ENCODE measurements at places on chromosomes 1 and 21.

DNA sequence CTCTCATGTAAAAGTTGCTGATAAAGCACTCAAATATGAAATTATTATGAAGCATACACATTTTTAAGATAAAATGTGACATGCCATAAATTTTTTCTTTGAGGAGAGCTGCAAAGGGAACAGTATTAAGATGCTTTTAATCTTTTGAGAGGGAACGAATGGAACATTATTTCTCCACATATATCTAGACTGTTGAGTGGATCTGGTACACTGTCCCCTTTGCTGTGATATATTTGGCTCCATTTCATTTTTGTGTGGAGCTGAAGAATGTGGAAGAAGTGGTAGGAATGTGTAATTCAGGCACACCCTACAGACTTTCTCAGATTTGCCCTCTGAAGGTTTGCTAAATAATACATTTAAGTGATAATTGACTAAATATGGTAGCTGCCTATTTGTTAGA, 31.7 kb downstream of the PGM1 start:
- DNase-seq: no peak

GRCh38 chr1:18819986-18820790, 39.3 kb downstream of the TAS1R2 start:
- no peak for DNase-seq

DNA sequence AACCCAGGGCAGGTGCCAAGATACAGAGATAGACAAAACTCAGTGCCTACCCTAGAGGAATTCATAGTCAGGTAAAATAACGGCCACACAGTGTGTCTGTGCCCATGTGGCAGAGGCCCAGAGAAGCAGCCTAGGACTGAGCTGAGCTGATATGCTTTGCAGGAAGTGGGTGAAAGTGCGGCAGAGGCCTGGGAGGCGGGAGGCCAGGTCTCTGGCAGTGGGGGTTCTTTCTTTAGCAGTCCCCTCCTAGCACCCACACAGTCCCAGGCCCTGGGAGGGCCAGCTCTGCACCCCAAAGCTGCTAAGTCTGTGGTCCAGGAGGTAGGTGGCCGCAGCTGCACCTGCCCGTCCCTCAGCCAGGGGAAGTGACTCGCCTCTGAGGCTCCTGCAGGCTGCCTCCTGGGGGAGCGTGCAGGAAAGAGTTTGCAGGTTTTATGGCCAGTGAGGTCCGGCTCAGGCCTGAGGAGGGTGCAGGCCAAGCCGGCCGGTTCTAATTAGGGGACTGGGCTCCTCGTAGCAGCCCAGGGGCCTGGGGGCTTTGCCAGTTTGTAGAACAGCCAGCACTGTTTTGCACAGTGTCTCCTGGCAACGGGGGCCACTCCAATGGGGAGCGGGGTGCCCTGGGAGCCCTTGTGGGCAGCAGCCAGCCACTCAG, 107.9 kb downstream of the SPSB1 start:
- DNase-seq: peak; percentile 57

GRCh38 chr1:14627608-14628489, 29.4 kb downstream of the KAZN start:
- no peak for DNase-seq

GRCh38 chr21:42459082-42459460, 37.0 kb downstream of the RSPH1 start:
- no peak for DNase-seq

DNA sequence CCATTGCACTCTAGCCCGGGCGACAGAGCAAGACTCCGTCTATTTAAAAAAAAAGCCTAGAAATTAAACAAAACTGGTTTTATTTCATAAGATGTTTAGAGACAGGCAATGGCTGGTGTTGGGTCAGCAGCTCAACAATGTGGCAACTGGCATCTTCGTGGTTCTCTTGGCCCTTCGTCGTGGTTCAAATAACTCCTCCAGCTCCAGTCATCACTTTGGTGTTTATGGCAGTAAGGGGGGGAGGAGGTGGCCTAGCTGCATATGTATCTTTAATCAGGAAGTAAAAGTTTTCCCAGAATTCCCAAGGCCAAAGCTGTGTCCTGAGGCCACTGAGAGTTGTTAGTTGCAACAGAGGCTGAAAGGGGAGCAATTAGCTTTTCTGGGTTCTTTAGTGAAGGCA, 13.0 kb upstream of the LTN1 start:
- DNase-seq: no peak

GRCh38 chr1:231180034-231180433, 18.2 kb downstream of the TRIM67 start:
- no peak for DNase-seq

DNA sequence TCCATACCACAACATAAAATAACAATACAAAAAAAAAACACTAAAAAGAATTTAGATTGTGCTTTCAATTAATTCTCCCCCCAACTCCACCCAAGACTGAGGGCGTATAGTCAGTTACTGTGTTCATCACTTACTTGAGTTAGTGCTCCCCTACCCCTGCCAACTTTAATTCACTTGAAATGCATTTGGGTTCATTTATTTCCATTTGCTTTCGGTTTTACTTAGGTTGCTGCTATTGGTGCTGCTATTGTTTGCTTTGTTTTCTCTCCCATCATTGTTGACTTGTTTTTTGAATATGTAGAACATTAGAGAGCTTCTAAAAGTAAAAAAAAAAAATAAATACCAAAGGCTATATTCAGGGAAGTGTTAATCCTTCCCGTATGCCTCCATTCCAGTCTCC, 10.7 kb upstream of the CYYR1 start:
- DNase-seq: no peak

DNA sequence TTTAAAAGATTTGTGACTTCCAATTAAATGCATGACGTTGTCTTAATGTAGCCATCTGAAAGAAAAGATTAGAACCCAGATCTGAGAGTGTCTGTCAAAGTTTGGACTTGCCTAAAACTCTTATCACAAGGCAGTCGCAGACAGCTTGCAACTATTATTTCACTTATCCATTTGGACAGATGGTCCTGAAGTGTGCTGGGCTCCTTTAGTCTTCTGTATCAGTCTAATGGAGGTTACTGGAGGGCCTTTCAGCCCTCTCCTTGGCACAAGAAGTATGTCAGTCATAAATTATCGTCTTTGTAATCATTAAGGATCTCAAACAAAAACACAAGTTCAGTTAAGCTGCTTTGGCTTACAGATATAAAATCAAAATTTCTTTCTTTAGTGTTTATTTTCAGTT, 15.5 kb downstream of the PROX1 start:
- no peak for DNase-seq

- DNase-seq: no peak
Measured at GRCh38 chr21:35921471-35921870, 138.9 kb downstream of the SETD4 start.

DNA sequence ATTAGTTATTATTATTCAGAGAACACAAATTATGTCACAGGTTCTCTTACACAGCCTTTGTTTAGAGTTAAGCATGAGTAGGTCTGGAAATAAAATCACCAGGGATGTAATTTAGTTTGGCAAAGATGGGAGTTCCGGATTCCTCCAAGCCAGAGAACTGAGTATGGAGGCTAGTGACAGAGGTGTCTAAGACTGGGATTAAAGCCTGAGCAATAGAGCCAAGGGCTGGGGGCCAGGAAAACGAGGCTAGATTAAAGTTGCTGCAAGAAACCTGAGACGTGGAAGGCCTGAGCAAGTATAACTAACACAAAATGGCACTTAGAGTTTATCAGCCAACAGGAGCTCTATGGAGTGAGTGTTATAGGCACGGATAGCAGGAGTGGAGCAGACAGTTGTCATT, 381.6 kb downstream of the SRGAP2C start:
- DNase-seq: no peak

GRCh38 chr1:86119214-86119764, 37.3 kb downstream of the COL24A1 start:
- DNase-seq: no peak

DNA sequence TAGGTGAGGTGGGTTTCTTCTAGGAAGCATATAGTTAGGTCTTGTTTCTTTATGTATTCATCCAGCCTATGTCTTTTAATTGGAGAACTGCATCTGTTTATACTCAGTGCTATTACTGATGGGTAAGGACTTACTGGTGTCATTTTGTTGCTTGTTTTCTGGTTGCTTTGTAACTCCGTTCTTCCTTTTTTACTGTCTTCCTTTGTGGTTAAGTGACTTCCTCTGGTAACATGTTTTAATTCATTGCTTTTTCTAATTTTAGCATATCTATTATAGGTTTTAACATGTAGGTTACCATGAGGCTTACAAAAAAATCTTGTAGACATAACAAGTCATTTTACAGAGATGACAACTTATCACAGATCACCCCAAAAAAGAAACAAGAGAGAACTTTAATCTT, 160.8 kb downstream of the VAV3 start:
- DNase-seq: no peak

DNA sequence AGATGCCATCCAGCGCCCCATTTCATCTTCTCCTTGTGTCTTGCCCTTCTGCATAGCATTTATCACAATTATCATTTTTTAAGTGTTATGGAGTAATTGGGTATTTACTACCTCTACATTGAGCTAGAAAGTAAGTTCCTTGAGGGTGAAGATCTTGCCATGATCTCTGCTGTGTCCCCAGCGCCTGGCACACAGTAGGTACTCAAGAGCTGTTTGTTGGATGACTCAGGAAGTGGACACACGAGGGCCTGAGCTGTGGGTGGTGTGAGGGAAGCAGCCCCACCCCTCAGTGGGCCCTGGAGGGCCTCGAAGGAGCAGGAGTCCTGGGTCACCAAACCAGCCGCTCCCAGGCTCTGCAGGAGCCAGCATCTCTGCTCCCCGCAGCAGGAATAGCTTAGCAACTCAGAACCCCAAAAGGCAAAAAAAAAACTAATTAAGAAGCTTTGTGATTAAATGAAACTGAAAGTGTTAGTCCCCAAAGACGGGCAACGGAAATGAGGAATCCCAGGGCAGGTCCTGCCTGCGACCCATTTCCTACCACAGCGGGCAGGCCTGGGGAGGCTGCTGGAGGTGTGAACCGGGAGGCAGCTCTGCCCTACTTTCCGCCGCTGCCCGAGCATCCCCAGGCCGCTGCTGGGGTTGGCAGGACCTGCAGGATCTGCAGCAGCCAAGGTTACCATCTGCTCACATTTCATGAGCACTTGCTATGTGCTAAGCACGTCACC, 87.7 kb downstream of the LACTBL1 start:
- no peak for DNase-seq

- no peak for DNase-seq
Measured at GRCh38 chr1:157870490-157870889, 28.9 kb upstream of the CD5L start.

Data from NCI-H510A (cell line).